ENCODE measurements at places on chromosomes 2 and 18.

- no peak for DNase-seq
These were observed 2.1 kb upstream of the SMAD2 start for GRCh38 chr18:47932603-47933002.

DNA sequence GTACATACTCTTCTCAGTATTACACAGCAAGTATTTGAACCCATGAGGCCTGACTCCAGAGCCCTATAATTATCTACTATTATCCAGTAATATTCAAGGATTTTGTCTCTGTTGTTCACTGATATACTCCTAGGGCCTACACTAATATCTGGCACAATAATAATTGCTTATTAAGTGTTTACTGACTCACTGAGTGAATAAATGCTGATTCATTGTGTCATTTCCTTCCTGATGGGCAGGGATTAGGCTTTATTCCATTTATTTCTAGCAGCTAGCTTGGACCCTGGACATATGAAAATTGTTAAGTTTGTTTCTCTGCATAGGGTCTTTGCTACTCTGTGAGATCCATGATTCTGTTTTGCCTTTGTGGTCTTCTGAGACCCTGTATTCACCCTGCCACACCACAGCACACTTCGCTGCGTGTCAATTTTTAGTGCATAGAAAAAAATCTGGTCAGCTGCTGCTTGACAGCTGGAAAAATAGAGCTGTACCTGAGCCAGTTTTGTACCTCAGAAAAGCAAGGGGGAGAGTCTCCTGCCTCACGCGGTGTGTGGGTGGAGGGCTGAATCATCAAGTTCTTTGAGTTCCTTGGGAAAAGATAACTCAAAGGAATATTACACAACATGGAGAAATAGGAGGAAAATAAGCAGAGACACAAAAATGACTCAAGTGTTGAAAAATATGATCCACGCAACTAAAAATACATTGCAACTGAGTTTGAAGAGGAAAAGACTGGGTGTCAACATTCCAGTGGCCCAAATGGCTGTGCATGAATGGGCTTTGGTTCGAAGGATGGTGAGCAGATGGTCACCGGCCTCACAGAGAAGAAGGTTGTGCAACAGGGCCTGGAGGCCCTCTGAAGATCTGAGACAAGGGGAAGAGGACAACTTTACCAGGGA lies 18.9 kb upstream of the DPP4 start:
- DNase-seq, result peak; percentile 99

DNA sequence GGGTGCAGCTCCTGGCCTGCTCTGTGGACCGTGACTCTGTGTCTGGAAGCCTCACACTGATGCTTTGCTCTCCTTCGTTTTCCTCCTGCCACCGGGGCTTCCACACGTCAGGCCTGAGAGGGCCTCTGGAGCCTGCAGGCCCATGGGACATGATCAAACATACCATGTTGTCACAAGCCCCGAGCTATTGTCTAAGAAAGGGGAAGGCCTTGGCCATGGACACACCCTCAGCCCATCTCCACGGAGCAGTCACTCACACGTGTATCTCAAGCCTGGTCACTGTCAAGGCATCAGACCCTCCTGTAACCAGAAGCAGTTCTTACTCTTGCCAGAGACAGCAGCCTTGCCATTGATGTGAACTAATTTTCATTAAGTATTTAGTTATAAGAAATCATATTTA lies 814.1 kb upstream of the SALL3 start:
- DNase-seq, result no peak

DNA sequence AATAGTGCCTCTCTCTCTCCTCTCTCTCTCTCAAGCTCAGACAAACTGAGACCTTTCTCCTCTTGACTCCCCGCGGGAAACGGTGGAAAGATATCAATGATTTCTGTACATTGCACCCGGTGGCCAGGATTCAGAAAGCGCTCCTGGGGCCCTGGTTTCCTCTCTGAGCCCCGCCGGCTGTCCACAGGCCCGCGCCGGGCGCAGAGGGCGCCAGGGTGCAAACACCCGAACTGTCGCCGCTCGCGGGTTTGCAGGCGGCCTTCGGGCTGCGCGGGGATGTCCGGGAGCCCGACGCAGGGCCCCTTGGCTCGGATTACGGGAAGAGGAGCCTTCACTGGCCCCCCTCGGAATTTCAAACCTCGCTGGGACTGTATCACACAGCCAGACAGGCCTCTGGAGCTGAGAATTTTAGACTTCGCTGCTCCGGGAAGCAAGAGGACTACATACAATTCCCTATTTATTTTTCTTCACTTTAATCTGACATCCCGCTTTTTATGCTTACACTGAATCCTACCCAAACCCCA lies 5.2 kb upstream of the EN1 start:
- no peak for DNase-seq

DNA sequence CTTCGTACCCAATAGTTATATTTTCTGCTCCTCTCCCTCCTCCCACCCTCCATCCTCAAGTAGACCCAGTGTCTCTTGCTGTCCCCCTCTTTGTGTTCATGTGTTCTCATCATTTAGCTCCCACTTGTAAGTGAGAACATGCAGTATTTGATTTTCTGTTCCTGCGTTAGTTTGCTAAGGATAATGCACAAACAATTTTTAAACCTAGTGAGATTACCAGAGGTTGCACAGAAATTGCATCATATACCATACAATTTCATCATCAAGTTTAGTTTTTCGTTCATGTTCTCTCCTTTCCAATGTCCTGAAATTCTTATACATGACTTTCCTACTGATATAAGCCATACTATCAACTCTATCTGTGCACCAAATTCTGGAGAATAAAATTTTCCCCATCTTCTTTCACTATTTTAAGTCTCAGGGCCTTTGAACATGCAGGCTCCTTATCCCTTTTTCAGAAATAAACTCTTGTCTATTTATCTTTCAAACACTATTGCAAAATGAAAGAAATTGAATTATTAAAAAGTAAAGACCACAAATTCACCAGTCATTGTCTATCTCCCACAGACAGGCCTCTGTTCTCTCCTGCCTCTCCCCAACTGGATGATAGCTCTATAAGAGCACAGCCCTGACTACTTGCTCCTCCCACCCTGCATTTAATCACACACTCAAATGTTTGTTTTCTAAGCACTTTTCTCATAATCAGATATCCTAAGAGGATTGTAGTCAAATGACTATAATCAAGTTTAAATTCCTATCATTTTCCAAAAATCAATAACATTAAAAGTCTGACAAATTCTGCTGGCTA lies 27.2 kb upstream of the B4GALT6 start:
- no peak for DNase-seq

- DNase-seq, result no peak
These were observed 20.9 kb downstream of the SPEG start for GRCh38 chr2:219455581-219455980.

DNA sequence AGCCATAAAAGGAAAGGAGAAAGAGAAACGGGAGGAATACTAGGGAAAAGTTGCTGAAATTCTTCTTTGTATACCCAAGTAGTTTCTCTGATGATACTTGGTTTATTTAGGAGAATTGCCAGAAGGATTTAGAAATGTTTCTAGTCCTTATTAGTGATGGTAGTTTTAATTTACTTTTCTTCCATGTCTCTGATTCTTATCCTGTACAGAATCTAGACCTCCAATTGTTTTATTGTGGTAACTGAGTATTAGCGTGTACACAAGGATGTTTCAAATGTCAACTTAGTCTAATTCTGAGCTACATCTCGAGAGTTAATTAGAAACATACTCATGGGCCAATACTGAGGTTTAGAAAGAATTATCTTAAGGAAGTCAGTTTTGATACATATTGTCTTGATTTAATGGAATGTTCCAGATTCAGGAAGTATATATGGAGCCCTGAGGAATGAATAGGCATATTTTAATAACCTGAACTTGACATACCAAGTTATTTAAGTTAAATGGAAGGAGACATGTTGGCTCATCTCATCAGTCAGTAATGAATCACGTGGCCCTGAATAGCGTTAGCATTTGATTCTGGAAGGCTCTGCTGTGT lies 219.6 kb downstream of the LTBP1 start:
- peak; percentile 85 for DNase-seq

GRCh38 chr2:146992057-146992456 lies 852.8 kb upstream of the ACVR2A start:
- DNase-seq, result no peak
